ENCODE measurements at places on chromosomes 3 and 15.

DNA sequence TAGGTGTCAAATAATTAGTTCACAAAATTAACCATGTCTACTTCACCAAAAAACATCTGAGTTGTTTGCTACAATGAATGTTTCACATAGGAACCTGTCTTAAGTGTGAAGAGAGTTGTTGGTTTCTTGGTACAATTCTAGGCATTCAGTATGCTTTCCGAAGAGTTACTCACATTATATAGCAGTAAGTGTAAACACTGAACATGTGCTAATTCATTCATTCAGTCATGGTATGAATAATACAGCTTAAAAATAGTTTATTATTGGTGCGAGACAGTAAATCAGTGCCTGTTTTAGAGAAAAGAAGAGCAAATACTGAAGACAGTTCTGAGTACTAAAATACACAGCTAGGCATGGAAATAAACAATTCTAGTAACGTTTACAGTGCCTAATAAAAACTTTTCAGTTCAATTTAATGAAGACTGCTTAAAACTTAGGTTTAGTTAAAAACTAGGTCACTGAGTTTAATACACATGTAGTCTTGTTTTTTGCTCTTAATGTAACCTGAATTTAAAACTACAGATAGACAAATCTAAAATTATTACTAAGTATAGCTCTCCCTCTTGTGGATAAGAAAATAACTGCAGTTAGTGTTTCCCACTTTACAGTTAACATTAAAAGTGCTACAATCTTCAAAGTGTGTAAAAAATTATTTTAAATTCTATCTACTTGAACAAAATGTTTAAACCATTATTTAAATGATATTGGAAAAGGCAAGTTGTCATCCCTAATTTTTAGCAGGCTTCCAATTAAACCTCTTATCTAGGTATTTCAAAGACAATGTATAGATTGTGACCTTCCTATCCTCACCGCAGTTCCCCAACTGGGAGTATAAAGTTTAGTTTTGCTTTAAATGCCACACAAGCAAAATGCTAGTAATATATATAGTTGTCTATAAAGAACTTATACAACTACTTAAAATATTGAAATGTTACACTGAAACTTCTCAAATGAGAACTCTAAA, 20.1 kb upstream of the ZCWPW2 start:
- no peak for DNase-seq

DNA sequence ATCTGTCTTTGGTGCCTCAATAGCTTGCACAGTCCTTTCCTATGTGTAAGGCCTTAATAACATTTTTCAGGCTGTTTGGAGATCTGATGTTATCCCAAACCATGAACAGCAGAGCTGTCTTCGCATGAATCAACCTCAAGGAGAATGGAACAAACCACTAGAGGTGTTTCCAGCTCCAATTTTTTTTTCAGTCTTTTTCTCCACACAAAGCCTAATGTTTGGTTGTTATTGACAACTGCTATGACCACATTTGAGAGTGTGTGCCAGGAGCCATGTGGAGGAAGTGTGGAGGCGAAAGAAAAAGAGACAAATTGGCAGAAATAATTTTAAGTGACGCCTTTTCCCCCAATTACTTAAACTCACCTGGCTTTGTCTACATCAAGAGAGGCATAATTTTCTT, 38.7 kb downstream of the RTP4 start:
- DNase-seq, result no peak

DNA sequence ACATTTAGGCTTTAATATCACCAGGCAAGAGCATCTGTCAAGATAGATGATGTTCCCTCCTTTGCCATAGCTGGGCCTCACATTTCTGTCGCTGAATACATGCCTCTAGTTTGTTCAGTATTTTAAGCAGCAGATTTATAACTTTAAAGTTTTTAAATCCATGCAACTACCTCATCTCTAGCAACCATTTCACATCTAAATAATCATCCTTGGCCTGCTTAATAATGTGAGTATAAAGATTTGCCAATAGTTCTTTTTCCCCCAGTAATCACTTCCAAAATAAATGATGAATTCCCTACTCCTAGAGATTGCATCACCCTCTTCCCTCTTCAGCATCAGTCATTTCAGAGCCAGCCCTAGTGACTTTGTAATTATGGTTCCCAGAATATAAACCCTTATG, 36.2 kb upstream of the FILIP1L start:
- no peak for DNase-seq

DNA sequence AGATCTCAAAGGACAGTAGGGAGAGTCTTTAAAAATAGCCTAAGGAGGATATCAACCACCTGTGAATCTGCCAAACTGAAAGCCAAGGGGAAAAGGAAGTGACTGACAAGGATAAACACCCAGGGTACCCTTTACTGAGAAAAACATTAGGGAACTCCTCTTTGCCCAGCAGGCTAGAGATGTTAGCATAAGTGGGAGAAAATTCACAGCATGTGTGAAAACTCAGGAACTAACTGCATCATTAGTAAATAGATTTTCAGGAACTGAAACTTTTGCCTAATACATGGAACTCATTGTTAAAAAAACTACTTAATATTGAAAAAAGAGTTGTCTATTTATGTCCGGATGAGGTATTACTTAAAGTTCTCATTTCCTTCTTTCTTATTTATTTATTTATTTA, 375.5 kb downstream of the NTRK3 start:
- DNase-seq, result no peak

- no peak for DNase-seq
Observed at GRCh38 chr3:98513091-98513511, 9.6 kb downstream of the CLDND1 start.

GRCh38 chr15:70524470-70524869, 238.9 kb downstream of the UACA start:
- DNase-seq, result peak; percentile 28

- DNase-seq, result no peak
Observed at GRCh38 chr15:39785841-39786240, 3.2 kb upstream of the FSIP1 start.

DNA sequence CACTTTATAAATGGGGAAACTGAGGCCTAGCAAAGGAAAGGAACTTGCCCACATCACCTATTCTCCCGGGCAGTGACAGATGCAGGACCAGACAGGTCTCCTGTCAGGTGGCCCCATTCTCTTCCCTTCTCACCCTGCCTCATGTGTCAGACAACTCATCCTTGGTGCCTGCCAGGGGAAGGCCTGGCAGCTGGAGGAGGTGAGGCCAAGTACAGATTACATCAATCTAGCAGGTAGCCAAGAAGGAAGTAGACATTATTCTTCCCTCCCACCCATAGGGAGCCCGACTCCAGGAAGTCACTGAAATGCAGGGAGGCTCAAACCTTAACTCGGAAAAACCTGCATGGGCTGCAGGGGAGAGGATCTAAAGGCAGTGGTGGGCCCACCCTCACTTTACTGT, 39.6 kb downstream of the DAPK2 start:
- DNase-seq, result no peak

- DNase-seq, result no peak
Observed at GRCh38 chr3:52323526-52324295, 7.6 kb downstream of the DNAH1 start.

DNA sequence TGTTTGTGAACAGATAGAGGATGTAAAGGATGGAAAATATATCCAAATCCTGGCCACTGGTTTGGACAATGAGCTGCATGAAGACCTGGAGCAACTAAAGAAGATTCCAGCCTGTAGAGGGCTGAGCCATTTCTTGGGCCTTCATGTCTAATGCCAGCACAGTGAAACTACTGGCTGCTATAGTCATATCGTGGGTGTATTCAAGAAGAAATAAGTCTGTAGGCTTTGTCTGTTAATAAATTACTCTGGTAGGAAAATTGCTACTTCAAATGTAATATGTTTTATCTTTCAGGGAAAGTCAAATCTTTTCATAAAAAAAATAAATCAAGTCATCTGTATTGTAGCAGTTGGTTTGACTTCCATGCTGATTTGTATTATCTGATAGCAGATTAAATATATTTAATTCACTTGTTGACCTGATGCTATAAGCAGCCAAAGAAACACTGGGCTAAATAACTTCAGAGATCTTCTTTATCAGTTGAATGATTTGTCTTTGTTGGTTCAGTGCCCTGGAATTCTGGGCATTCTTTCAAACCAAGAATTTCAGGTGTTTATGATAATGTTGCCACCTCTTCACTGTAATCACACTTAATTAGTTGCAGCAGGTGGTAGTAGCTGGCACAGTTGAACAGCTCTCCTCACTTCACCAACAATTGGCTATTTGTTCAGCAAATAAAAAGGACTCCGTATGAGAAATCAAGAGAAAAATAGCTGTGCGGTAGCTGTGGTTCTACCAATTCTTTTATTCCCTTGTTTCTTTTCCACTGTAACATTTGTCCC, 1109.5 kb downstream of the NSUN3 start:
- no peak for DNase-seq

- DNase-seq, result no peak
Observed at GRCh38 chr3:5768281-5768945, 580.9 kb downstream of the EDEM1 start.

DNA sequence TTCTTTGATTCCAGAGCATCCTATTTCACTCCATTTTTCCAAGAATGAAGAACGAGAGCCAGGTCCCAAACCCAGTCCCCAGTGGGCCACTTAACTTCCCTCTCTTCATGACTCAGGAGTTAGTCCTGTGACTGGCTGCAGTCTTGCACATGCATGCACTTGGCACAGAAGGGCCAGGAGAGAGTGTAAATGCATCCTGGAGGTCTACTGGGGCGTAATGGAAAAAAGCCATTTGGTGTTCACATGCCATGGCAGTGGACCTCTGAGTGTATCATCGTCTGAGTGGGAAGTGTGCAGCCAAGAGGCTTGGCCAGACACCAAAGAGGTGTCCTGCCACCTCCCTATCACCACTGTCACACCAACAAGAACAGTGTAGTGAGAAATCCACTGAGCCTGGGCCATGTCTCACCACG, 15.1 kb upstream of the RFTN1 start:
- no peak for DNase-seq

- no peak for DNase-seq
Observed at GRCh38 chr3:26556637-26557036, 65.9 kb upstream of the LRRC3B start.

DNA sequence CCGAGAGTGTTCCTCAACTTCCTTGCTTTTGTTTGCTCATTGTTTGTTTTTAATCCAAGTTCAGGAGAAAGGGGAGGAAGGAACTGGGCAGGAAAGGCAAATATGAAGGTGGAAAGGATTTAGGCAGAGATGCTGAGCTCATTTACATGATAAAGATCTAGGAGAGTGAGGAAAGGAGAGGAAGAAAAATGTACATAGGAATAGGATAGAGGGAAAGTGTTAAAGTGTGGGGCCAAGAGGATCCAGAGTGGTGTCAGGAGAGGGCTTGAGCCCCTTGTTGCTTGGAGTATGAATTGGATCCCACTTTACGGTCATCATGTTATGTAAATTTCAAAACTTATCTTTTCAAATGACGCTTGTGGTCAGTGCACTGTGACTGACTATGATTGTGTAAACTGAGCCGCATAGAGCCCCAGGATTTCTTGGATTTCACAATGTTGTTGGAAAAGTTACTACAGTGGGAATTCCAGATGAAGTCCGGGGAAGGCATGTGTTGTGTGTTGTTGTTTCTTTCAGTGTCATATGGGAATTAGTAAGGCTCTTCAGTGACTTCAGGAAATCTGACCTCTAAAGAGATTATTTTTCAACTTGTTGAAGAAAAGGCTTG, 15.0 kb upstream of the PLD1 start:
- DNase-seq, result no peak

DNA sequence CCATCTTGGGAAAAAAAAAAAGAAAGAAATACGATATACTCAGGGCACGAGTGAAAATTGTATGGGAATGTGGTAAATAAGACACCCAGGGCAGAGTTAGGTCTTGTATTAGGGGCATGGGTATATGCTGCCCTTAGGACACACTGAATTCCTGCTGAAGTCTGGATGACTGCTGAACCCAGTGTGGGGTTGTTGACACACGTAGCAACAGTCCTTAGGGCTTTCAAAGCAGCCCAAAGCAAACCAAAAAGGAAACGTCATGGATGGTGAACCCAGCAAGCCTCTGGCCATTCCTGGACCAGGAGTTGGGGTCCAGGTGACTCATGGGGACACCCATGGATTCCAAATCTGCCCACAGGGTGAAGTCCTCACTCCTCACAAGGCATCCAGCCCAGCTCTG, 27.1 kb upstream of the SEMA3F start:
- no peak for DNase-seq

GRCh38 chr3:171531716-171532115, 71.5 kb upstream of the TNIK start:
- DNase-seq, result no peak

DNA sequence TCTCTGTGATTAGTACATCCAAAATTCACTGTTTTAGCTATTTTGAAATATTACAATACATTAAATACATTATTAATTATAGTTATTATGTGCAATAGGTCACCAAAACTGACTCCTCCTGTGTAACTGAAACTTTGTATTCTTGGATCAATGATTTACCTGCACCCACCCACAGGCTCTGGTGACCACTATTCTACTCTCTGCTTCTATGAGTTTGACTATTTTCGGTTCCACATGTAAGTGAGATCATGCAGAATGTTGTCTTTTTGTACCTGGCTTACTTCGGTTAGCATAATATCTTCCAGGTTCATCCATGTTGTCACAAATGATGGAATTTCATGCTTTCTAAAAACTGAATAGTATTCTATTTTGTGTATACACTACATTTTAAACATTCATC, 43.8 kb downstream of the SLC2A2 start:
- no peak for DNase-seq

DNA sequence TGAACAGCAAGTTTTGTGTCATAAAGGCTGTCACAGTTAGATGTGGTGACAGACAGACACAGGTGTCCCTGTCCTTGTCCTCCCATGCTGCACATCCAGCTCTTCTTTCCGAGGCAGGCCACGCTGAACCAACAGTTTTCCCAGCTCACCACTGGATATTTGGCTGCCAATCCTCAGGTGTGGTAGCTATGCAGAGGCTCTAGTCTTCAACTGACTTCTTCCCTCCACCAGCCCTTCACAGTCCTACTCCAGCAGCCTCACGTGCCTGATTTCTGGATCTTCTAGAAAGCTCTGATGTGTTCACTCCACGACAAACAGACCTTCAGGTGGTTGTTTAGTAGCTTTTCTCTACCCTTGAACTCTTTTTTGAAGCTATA, 145.5 kb downstream of the UACA start:
- DNase-seq, result no peak

GRCh38 chr3:154119951-154120350, 1.2 kb upstream of the ARHGEF26 start:
- DNase-seq, result no peak

GRCh38 chr3:44120721-44121582, 120.7 kb upstream of the TOPAZ1 start:
- DNase-seq, result no peak

- DNase-seq, result no peak
Observed at GRCh38 chr15:48279608-48280007, 51.6 kb upstream of the DUT start.

GRCh38 chr15:43143203-43143941, 10.0 kb downstream of the TMEM62 start:
- no peak for DNase-seq

DNA sequence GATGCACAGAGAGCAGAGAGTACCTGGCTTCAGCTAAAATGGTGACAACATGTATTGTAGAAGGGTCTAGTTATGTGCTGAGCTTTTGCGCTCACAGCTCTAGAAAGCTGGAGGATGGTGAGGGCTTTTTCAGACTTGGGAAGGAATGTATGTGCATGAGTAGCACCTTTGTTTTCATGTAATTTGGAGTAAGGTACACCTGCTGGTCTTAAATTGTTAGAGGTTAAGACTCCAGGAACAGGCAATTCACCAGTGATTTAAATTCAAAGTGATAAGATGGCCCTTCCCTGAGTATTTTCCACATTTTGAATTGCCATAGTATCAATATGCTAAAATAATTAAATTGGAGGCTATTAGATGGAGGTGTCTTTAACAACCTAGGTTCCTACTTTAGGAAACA, 436.4 kb upstream of the GOLIM4 start:
- DNase-seq, result no peak

Data from suprapubic skin (tissue), 4 donors.